Activated CD8-positive, alpha-beta memory T cell treated with anti-CD3 and anti-CD28 coated beads for 1 hour (primary cell): ENCODE measurements at places on chromosomes 11 and 22.

DNA sequence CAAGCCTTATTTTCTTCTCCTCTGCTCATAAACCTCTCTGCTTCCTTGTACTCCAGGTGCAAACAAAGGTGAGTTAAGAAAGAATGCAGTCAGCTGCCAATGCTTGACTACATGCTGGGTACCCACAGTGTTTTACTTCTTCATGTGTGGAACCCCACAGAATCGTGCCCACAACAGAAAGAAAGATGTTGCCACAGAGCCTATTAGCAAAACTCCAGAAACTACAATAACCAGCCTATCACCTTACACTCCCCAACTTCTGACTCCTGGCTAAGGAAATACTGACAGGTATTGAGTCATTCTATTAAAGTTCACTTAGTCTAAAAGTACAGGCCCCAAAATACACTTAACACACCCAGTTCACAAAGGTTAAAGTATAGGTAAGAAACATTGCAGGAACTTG lies 56.9 kb upstream of the CCDC89 start:
- no peak for DNase-seq

DNA sequence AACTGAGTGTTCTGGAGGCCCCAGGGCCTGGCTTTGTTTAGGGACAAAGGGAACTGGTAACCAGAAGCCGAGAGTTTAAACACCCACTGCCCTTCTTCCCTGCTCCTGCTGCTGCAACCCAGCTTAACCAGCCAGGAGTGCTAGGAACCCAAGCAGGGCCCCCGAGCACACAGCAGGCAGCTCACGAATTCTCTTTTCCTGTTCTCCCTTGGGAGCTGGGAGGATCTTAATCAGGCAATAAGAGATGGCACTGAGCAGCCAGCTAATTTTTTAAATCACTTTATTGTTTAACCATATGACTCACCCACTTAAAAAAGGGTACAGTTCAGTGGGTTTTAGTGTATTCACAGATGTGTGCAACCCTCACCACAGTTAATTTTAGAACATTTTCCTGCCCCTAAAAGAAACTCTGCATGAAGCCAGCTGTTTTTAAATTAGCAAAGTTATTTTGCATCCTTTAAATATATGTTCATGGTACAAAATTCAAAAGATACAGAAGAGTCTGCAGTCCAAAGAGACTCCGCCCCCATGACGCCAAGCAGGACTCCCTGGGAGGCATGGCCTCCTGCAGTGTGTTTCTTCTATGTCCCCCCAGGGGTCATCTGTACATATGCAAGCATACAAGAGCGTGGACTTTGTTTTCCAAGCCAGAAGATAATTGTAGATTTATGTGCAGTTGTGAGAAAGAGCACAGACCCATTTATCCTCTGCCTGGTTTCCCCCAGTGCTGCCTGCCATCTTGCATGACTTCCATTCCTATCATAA lies 18.9 kb upstream of the PPP6R3 start:
- no peak for DNase-seq

- no peak for DNase-seq
Observed at GRCh38 chr11:19905280-19905853, 192.7 kb downstream of the NAV2 start.

DNA sequence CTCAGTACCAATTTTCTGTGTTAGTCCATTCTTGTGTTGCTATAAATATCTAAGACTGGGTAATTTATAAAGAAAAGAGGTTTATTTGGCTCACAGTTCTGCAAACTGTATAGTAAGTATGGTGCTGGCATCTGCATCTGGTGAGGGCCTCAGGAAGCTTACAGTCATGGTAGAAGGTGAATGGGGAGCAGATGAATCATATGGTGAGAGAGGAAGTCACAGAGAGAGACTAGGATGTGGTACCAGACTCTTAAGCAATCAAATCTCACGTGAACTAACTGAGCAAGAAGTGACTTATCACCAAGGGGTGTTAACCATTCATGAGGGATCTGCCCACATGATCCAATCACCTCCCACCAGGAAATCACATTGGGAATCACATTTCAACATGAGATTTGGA lies 60.8 kb upstream of the ZBED5 start:
- DNase-seq: no peak

DNA sequence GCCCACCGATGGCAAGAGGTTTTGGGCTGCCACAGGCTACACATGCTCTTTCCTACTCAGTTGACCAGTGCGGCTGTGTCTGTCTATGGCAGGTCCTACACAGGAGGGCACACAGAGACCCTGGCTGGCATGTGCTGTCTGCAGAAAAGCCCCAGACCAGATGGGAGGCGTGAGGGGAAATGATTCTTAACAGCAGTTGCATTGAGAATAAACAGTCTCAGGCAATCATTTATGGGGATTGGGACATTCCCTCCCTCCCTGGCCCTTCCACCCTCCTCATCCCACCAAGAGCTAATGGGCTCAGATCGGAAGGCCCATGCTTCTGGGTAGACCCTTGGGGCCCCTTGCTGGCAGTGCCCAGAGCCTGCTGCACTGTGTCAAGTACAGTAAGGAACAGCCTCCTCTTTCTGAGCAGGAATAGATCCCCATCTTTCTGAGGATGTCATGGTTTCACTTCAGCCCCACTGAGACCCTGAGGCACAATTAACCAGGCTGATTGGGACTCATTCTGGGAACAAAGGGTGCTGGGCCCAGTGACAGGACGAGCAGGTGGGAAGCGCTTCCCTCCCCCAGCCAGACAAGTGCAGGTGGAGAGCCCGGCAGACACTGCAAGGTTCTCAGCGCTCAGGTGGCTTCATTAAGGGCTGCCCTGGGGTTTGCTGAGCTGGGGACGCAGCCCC lies 28.3 kb downstream of the TSPAN18 start:
- no peak for DNase-seq
